AG09309 (cell line): ENCODE measurements at places on chromosomes 1 and 21.

DNA sequence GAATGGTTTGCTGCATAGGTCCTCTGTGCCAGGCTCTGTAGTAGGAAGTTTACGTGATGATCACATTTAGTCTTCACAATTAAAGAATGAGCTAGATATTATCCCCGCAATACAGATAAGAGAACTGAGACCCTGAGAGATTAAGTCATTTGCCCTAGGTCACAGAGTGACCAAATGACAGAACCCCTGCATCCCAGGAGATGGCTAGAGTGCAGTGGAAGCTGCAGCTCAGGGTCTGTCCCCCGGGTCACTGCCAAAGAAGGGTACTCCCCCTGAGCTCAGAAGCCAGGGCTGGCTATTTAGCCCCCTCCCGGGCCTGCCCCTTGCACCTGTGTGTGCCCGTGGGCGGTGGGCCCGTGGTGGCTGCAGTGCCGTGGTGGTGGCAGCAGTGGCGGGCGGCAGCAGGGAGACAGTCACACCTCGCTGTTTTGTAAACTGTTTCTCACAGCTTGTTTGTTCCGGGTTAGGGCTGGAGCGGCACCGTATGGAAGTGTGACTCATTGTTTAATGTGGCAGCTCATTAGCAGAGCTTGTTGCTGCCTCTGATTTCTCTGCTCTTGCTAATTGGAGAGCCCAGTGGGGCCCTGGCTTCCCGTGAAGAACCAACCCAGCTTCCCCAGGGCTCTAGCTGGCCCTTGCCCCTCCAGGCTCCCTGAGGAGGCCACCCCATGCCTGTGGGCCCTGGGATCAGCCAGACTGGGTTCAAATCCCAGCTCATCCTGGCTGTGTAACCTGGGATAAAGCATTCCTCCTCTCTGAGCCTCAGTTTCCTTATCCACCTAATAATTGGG, 19.3 kb upstream of the FOXO6 start:
- no peak for DNase-seq

- DNase-seq = no peak
Observed at GRCh38 chr1:6353955-6354658, 39.5 kb downstream of the ACOT7 start.

GRCh38 chr1:60695716-60696171, 386.6 kb upstream of the NFIA start:
- no peak for DNase-seq

DNA sequence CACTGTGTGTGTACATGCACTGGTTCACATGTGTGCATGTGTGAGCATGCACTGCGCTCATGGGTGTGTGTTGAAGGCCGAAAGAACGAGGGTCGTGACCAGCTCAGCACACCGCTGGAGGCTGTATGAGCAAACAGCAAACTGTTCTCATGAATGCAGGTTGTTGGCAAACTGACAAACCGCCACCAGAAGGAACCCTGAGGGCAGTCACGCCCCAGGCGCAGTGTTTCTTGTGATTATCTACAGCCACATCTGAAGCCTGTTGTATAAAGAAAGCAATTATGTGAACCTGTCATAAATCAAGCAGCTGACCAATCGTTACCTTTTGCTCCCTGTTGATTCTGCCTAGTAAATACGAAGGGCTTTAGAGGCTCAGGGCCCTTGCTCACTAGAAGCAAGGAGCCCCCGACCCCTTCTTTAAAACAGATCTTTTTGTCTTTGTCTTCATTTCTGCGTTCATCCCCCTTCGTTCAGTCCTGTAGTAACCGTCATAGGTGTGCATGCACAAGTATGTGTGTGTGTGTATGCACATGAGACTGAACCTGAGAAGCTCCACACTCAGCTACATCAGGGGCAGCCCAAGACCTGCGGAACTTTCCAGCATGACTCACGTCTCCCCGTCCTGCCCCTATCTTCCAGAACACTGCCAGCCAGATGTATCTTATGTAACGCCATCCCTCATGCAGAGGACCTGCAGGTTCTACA, 16.8 kb upstream of the RIPK4 start:
- peak; percentile 47 for DNase-seq

DNA sequence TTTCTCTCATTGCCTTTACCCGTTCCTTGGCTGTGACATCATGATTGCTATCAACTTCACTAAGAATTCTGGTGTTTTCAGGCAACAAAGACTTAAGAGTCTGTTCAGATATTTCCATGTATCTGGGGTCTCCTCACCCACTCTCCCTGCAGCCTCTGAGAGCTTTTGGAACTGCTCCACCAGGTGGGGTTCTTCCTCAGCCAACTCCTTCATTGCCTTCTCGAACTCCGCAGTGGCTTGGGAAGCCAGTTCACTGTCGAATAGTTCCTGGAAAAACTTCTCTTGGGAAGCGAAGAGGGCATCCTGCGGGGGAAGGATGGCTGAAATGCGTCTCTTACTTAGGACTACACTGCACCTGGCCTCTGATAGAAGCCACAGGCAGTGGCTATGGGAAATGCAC, 2.1 kb downstream of the PEX19 start:
- no peak for DNase-seq

GRCh38 chr1:191256917-191257316, 779.3 kb upstream of the BRINP3 start:
- DNase-seq = no peak

DNA sequence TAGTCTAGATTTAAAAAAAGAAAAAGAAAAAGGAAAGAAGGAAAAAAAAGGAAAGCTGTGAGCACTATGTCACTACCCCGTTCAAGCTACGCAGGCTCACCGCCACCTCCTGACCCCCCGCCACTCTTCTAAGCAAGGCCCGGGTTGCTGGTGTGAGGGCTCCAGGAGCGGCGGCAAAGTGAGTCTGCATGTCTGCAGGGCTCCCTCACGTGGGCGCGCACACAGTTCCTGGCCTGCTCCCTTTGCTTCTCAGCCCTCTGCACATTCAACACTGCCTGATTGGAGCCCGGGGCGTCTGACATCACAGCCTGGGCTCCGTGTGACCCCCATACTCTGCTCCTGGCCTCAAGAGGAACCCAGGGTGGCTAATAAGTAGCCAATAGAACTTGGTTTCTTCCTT, 81.4 kb upstream of the TLR5 start:
- DNase-seq = no peak

DNA sequence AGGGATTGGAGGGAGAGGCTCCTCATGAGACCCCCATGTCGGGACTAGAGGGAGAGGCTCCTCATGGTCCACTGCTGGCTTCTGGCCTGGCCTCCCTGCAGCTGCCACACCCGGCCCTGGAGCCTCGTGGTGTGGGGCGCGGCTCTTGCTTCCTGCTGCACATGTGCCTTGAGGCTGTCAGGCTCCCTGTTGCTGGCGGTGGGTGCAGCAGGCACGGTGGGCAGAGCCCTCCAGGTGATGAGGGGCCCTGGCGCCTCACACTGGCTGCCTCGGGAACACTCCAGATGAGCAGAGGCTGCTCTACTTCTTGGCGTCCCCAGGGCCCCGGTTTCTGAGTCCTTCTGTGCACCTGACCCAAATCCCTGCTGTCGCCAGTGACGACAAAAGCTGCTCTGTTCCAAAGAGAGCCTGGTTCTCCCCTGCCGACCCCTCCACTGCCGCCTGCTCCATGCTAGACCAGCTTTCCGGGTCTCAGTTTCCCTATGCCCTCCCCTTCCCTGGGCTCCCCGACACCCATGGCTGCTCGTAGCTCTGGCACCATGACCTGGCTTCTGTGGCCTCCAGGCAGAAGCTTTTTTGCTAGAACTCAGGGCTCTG, 9.7 kb upstream of the ATAD3B start:
- DNase-seq = no peak

- DNase-seq = no peak
Observed at GRCh38 chr21:43590194-43590593, 69.1 kb downstream of the HSF2BP start.

DNA sequence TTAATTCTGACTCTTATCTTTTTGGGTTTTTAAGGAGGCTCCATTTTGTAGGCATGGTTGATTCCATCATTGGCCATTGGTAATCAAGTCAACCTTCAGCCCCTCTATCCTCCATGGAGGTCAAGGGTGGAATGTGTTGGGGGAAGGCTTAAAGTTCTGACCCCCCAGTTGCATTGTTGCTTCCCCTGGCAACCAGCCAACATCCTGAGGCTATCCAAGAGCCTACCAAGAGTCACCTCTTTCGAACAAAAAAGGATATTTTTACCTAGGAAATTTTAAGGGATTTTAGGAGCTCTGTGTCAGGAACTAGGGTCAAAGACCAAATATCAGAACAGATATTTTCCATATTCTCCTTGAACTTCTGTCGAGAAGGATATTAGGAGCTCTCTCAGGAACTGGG, 251.8 kb downstream of the RYR2 start:
- no peak for DNase-seq

- DNase-seq = peak; percentile 50
Observed at GRCh38 chr1:10459184-10459583, 9.4 kb downstream of the CORT start.

DNA sequence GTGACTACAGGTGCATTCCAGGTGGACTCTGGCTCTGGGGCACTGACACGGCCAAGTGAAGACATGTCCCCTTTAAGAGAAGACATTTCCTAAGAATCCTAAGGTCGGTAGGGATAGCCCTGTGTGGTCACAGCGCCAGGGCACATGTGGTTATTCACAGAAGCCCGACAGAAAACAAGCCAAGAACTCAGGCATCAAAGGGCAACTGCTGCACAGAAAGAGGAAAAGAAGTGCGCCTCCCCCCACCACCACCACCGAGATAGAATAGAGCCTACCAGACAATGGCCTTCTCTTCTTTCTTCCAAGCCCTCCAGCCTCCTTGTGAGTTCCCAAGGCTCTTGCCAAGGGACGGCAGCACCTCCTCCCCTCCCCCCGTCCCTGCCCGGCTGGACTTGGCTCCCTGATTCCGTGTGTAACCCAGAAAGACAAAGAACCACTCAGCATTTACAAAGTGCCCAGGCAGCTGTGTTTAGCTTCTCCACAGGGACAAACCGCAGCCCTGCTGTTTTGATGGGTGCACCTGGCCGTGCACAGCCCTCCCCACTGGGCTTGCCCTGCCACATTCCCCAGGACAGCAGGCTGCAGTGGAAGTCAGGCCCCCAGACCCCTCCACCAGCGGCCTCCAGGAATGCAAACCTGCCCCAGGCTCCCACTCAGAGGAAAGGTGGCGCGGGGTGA, 30.2 kb downstream of the TMPRSS2 start:
- DNase-seq = no peak

- DNase-seq = no peak
Observed at GRCh38 chr1:83017701-83018100, 981.2 kb downstream of the TTLL7 start.

- DNase-seq = no peak
Observed at GRCh38 chr1:173024543-173024942, 26.2 kb downstream of the TNFSF18 start.

- DNase-seq = no peak
Observed at GRCh38 chr1:85450832-85451231, 14.1 kb downstream of the DDAH1 start.

DNA sequence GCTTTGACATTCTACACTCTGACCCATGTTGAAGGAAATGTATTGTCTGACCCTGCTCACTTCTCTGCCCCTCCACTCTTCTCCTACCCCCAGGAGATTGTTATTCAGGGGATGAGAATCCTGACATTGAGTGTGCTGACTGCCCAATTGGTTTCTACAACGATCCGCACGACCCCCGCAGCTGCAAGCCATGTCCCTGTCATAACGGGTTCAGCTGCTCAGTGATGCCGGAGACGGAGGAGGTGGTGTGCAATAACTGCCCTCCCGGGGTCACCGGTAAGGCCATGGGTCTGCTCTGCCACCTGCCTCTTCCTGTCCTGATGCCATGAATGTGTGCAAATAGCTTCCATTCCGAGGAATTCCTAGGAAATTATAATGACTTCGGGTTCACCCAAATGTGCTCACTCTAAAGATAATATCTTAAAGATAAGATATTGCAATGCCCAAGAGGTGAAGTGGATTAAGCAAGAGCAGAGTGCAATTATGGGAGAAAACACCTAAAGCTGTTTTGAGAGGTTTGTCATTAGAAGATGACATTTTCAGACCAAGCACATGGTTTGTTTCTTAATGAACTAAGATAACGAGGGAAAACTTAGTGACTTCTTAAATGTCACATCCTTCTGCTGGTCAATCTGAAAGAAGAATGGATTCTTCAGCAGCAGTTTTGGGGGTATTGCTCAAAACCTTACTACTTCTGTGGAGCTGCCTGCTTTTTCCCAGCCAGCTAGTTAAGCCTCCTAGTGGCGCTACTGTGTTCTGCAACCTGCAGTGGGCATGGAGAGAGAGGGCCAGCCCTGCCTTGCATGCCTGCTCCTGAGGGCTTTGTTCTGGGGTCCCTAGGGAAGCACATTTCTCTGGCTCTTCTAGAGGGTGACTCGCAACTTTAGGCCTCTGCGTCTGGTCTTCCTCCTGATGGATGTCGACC, 41.6 kb downstream of the LAMC2 start:
- no peak for DNase-seq

DNA sequence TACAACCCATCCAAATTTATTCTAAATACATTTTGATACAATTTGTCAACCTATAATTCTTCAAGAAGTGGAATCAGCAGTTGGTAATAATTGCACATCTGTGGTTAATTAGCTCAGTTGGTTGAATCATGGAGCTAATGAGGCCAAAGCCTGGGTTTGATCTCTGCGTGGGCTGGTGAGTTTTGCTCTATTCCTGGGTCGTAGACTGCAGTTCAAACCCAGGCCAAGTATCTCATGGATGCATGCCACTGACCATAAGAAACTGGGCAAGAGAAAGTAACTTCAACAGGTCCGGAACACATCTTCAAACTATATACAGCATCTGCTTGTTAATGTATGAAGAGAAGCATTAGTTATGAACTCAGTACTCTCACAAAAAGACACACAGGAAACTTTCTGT, 779.7 kb downstream of the USP25 start:
- DNase-seq = peak; percentile 74

DNA sequence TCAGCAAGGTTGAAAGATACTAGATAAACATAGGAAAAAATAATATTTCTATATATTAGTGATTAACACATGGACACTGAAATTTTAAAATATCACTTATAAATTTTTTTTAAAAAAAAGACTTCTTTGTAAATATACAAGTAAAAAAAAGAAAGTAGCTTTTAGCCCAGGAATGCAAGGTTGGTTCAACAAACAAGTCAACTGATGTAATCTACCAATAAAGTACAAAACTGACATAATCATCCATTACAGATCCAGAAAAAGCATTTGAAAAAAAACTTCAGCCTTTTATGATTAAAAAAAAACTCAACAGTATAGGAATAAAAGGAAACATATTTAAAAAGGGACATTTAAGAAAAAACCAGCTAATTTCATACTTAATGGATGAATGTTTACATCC, 48.4 kb downstream of the TRMT1L start:
- no peak for DNase-seq

GRCh38 chr1:30809514-30810263, 52.1 kb upstream of the LAPTM5 start:
- DNase-seq = peak; percentile 27

GRCh38 chr1:29513357-29513756, 277.0 kb downstream of the PTPRU start:
- peak; percentile 40 for DNase-seq

- no peak for DNase-seq
Observed at GRCh38 chr21:33892853-33893252, 22.8 kb downstream of the ATP5PO start.
